MCF 10A (cell line): ENCODE measurements at places on chromosomes 1 and 21. TPM values are rescaled to one million over a fixed set of nuclear protein-coding genes. Genes with fewer than 3 reads are reported as not detected.

DNA sequence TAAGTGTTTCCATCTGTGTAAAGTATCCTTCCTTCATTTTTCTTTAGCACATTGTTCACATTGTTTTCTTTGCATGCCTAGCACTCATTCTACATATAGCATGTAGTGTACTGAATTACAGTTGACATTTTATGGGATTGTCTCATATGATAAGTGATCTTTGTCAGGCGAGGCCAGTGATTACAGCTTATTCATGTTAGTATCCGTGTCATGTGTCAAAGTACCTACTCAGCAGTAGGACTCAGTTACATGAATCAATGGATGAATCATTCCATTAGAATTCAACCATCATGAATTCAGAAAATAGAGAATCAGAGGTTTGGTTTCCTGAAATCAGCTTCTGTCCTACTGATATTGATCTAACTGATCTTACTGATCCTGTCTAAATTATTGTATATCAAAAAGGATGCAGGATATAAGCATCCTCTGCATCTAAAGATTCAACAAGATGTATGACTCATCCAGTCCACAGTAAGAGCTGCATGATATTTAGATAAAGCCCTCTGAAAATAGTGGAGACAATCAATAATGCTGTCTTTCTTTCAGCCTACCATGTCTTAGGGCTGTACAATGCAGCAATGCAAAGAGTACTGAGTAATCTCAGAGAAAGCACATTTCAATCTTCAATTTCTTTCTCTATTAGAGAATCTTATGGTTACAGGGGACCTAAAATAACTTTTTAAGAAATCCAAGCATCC is 20.7 kb upstream of the HRNR start:
- no peaks in the 10 kb centered on the region for H3K27me3 ChIP-seq
- no peaks in the 10 kb centered on the region for H3K36me3 ChIP-seq
- H3K27ac ChIP-seq, result no peak overlapping the region
- peaks cover 6% of the 10 kb centered on the region for H3K4me1 ChIP-seq
- H3K4me3 ChIP-seq, result no peak overlapping the region

- peaks cover 58% of the 10 kb centered on the region for H3K36me3 ChIP-seq
- no peak overlapping the region for H3K27ac ChIP-seq
- H3K27me3 ChIP-seq, result no peaks in the 10 kb centered on the region
Observed at GRCh38 chr21:37182222-37182621, 84.9 kb downstream of the VPS26C start.

DNA sequence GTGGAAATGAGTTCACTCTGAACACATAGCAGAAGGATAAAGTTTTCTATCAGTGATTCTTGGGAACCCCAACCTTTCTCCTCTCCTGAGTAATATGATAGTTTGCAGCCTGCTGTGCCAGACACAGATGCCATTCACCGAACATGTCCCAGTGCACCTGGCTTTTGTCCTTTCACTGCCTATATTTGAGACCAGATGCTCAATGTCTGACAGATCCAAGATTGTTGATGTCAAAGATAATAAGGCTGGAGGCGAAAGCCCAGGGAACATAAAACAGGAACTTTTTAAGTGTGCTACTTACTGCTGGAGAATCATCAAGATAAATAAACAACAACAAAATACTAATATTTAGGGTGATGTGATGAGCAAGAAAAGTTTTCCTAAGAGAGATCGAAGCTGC is 139.3 kb downstream of the TIAM1 start:
- DNase-seq, result no peak
- no peaks in the 10 kb centered on the region for H3K36me3 ChIP-seq
- no peak overlapping the region for H3K4me3 ChIP-seq
- H3K27me3 ChIP-seq, result no peaks in the 10 kb centered on the region
- H3K4me1 ChIP-seq, result peaks cover 6% of the 10 kb centered on the region
- no peak overlapping the region for H3K27ac ChIP-seq

- DNase-seq, result no peak
- H3K27me3 ChIP-seq, result no peaks in the 10 kb centered on the region
- H3K4me3 ChIP-seq, result no peak overlapping the region
- no peaks in the 10 kb centered on the region for H3K4me1 ChIP-seq
Observed at GRCh38 chr1:170503665-170504064, 28.3 kb upstream of the GORAB start.

GRCh38 chr1:8392522-8392921 is 74.6 kb downstream of the SLC45A1 start:
- no peaks in the 10 kb centered on the region for H3K27me3 ChIP-seq
- no peak for DNase-seq
- no peak overlapping the region for H3K27ac ChIP-seq
- H3K4me1 ChIP-seq, result peaks cover 41% of the 10 kb centered on the region
- H3K36me3 ChIP-seq, result peaks cover 46% of the 10 kb centered on the region

Gene RIPPLY3
- not detected in 2 replicates for total RNA-seq

Gene LRRN2
- total RNA-seq, result not detected in 2 replicates

Gene OR2T2
- total RNA-seq, result not detected in 2 replicates
